Right lobe of liver (tissue), 6 donors: ENCODE measurements at places on chromosomes 1 and 21.

DNA sequence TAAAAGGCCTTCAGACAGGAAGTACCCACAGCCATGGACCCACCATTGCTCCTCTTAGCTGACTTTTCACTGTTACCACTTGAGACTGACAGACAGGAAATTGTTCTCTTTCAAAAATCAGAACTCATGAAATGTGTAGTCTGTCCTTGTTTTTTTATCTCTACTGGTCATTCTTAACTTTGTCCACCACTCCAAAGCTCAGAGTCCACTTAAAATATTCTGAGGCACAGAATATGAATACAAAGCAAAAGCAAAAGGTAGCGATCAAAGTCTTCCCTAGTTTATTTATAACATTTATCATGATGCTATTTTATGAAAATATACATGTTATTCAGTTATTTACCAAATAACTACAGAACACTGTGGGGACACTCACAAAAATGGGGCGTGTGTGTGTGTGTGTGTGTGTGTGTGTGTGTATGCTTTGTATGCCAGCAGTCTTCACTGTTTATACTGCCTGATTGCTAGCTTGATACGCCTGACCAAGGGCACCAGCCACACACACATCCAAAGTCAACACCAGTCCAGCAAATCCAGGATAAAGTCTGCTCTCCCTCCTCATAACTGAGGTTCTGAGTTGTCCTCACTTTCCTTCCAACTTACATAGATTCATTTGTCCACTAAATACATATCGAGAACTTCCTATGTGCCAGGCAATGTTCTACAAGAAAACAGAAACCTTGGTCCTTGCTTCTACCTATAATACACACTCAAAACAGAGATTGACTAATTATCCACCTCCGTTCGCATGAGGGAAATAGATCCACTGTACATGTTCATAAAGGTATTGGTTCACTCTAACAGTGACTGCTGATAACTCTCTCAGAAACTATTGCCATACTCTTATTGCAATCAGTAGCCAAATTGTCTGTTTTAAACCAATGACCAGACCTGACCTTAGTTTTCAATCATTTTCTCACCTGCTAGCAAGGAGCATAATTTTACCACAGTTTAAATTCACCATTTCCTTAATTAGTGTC is 79.4 kb downstream of the ERICH3 start:
- DNase-seq: peak; percentile 79

DNA sequence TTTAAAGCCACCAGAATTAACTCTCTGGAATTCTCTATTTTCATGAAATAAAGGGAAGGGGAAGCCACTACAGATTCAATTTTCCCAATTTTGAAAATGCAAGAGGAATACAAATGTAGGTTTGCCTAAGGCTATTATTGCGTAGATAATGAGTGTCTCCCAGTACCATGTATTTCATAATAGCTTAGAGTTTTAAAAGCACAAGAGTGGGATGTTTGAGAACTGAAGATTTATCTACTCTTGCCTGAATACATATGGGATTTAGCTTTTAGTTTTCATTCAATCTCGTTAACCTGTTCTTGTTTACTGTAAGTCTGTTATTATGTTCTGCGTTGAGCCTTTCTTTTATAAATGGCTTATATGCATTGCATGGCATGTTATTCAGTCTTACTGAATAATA is 795.1 kb downstream of the BRINP3 start:
- no peak for DNase-seq

GRCh38 chr1:243723050-243723449 is 127.0 kb downstream of the AKT3 start:
- no peak for DNase-seq

DNA sequence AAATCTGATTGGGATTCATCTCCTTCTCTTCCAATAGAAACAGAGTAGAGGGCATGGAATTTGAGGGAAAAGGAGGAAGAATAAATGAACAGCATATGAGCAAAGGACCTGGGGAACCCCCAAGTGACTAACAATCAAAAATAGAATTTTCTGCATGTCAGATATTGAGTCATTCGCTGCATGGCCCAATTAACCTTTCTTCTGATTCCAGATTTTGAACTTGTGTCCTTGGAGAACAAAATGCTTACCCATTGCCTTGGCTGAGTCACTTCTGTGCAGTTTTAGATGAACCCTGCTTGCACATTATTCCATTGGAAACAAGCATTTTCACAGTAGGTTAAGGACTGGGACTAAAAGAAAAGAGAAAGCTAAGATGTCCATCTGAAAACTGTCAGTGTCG is 390.5 kb downstream of the ST6GALNAC3 start:
- DNase-seq: no peak

- DNase-seq: no peak
These were observed 45.7 kb downstream of the FASLG start for GRCh38 chr1:172704420-172705210.

GRCh38 chr1:186974774-186975181 is 146.0 kb downstream of the PLA2G4A start:
- DNase-seq: no peak

GRCh38 chr1:27126391-27126790 is 28.5 kb downstream of the SLC9A1 start:
- no peak for DNase-seq

DNA sequence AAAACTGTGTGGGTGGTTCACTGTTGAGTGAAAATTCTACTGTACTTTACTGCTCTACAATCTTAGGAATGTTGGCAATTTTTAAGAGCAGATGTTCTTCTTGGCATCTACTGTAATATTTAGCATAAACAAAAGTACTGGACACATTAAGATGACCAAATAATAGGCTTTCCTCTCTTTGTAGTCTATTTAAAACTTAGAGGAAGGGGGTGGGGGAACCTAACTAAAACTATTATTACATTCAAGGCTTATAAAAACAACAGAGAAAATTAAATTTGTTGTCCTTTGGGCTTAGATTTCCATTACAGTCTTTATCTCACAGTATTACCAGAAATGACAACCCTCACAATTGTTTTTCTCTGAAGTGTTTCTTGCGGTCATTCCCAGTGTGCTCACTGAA is 181.2 kb downstream of the PLPPR4 start:
- no peak for DNase-seq

GRCh38 chr1:113576271-113576670 is 183.0 kb downstream of the PHTF1 start:
- no peak for DNase-seq
